Activated T-helper 2 cell treated with anti-CD3 and anti-CD28 coated beads, Interferon-gamma antibody, Interleukin-2, Interleukin-4, amounts not matched to agents 10 μg/mL and 5 μg/mL and 100 μg/mL, durations not matched to agents 14 hours and 24 hours and 36 hours (primary cell): ENCODE measurements at places on chromosomes 16 and 17. TPM values are rescaled to one million over a fixed set of nuclear protein-coding genes. Genes with fewer than 3 reads are reported as not detected.
A peak's percentile ranks its signal among the peaks of the same experiment; 100 is the strongest.

The ABCA9 gene
- not detected in 2 replicates for total RNA-seq

DNA sequence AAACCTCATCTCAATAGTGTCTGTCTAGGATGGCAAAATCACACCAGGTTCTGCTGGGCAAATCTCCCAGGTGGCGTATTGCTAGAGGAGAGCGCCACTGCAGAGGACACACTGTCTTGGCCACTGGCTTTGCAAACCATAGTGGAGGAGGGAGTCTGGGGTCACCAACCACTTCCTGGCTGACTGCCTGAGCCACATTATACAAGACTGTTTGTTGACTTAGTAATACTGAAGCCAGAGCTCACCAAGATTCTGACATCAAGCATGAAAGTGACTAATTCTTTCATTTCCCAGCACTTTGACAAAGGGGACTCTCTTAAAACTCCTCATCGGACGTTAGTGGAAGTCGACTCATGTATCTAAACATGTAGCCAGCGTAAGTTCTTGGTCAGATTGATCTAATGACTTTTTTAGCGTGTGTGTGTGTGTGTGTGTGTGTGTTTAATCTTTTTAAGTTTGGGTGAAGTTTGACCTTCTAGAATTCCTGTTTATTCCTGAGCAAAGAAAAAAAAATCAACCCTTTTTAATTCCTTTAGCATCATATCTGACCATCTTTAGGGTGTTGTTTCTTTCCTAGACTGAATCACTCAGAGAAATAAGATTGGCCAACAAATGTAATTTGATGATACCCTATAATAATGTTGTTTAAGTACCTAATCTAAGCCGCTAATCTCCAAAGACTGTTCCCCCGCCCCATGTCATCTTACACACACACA, 13.7 kb downstream of the PITPNC1 start:
- peak; percentile 64 for DNase-seq

The GLG1 gene
- 49.7 and 50.2 TPM in 2 replicates for total RNA-seq

- no peak for DNase-seq
Measured at GRCh38 chr16:53631236-53632025, 72.2 kb downstream of the RPGRIP1L start.

DNA sequence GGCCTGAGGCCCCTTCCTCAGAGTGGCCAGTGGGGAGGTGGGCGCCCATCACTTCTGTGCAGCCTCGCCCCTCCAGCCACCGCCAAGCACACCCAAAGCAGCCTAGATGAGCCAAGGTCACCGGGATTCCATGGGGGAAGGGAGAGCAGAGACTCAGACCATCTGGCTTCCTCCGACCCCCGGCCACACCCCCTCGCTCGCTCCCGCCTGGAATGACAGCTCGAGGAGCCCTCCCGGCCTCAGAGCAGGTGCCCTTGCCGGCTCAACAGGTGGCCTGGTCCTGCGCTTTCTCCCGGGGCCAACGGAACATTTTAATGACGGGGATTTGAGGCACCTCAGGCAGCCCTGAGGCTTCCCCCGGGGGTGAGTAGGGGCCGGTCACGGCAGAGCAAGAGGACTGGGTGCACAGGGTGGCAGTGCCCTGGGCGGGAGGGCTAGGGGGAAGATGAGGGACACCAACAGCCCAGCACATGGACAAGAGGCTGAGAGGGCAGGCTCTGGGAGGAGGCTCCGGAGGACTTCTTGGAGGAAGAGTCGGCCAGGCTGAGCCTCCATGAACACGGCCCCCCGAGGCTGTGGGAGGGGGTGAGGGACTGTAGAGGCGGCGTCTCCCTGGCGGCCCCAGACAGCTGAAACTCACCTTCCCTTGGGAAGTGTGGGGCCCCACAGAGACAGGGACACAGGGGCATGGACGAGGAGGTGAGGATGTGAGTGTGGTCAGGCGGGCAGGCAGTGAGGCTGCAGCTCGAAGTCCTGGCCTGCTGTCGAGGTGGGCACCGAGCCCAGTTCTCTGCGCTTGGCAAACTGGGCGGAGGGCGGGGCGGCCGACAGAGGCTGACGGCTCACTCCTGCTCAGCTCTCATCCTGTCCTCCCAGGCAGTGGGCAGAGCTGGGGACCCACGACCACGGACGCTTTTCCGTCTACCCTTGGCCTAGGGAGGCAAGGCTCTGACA, 12.5 kb upstream of the C1QTNF8 start:
- no peak for DNase-seq

DNA sequence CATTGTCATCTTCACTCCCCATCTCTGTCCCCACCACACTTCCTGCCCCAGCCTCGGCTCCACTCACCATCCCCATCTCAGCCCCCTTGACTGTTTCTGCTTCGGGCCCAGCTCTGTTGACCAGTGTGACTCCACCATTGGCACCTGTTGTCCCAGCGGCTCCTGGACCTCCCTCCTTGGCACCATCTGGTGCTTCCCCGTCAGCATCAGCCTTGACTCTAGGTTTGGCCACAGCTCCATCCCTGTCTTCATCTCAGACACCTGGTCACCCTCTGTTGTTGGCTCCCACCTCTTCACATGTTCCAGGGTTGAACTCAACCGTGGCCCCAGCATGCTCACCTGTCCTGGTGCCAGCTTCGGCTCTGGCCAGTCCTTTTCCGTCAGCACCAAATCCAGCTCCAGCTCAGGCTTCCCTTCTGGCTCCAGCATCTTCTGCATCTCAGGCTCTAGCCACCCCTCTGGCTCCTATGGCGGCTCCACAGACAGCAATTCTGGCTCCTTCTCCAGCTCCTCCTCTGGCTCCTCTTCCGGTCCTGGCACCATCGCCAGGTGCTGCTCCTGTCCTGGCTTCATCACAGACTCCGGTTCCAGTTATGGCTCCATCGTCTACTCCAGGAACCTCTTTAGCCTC, 24.4 kb upstream of the PHKG2 start:
- no peak for DNase-seq

DNA sequence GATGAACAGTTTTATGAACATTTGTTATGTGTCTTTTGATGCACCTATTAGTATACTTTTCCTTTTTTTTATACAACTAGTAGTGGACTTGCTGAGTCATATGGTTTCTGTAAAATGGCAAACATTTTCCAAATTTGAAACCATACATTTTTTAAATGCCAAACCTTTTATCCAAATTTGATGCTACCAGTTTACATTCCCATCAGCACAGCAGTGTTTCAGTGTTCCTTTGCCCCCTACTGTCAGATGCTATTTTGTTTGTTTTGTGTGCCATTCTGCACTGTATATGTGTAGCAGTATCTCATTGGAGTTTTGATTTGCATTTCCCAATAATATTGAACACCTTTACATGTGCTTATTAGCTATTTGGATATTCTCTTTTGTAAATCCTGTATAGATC, 219.4 kb downstream of the TANC2 start:
- DNase-seq: no peak

GRCh38 chr17:4006165-4006589, 41.9 kb upstream of the ATP2A3 start:
- DNase-seq: no peak

The PMFBP1 gene
- total RNA-seq: 0.18 TPM in 1 of 2 replicates, not detected in the other

- DNase-seq: peak; percentile 41
Measured at GRCh38 chr16:578870-579405, 9.2 kb downstream of the PIGQ start.

The RTN4RL1 gene
- total RNA-seq: 0.25 and 0.51 TPM in 2 replicates
